ENCODE measurements at places on chromosomes 16 and 17.
A peak's percentile ranks its signal among the peaks of the same experiment; 100 is the strongest.

- DNase-seq = no peak
Observed at GRCh38 chr16:81190667-81191066, 47.8 kb upstream of the BCO1 start.

GRCh38 chr16:81817296-81817695, 38.2 kb downstream of the PLCG2 start:
- no peak for DNase-seq

DNA sequence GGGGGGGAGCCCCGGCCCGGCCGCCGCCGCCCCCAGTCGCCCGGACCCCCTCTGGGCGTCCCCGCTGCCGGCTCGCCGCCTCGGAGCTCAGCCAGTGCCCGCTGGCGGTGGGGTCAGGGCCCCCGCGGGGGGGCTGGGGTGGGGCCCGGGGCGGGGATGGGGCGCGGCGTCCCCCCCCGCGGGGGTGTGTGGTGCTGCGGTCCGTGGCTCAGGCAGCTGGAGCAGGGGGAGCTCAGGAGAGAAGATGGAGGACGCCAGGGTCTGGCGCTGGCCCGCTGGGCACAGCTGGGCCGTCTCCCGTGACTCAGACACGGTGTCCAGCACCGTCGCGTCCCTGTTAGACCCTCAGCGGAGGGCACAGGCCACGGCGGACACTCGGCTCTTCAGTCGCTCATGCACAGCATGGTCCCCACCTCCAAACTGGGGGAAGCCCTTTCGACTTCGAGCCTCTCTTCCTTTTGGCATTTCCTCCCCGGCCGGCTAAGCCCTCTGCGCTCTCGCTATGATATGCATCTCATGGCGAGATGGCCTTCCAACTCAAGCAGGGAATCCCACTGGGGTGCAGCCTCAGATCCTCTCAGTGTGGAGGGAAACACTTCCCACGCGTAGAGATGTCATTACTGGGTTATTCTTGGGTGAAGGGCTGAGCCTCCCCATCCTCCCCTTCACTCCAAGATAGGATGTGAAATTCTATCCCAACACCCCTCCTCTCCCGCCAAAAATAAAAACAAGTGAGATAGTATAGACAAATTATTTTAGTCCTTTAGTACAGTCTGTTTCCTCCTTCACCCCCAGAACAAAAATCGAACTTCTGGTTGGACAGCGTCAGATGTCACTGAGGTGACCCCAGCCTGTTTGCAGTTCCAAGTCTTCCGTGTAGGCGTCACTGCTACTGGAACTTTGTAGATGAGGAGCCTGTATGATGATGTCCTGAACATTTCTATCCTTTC, 522 bp upstream of the VEZF1 start:
- peak; percentile 44 for DNase-seq

DNA sequence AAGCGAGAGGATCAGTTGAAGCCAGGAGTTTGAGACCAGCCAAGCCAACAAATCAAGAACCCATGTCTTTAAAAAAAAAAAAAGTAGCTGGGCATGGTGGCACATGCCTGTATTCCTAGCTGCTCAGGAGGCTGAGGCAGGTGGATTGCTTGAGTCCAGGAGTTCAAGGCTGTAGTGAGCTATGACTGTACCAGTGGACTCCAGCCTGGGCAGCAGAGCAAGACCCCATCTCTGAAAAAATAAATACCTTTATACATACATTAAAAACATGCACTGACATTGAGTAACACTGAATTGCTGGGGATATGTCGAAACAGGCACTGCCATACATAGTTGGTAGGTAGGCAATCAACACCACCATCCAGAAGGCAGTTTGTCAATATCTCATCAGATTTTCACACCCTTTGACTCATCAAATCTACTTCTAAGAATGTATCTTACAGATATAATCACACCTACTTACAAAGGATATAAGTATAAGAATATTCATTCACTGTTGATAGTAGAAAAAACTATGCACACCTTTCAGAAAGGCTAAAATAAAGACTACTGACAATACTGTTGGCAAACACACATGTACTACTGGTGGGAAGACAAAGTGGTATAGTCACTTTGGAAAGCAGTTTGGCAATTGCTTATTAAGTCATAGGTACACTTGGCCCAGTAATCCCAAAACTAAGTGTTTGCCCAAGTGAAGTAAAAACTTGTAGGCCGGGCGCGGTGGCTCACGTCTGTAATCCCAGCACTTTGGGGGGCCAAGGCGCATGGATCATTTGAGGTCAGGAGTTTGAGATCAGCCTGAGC, 6.4 kb upstream of the CEP20 start:
- DNase-seq = no peak

- DNase-seq = no peak
Observed at GRCh38 chr17:49218941-49219913, 8.7 kb downstream of the ABI3 start.

- DNase-seq = no peak
Observed at GRCh38 chr16:85956426-85956825, 57.5 kb downstream of the IRF8 start.

DNA sequence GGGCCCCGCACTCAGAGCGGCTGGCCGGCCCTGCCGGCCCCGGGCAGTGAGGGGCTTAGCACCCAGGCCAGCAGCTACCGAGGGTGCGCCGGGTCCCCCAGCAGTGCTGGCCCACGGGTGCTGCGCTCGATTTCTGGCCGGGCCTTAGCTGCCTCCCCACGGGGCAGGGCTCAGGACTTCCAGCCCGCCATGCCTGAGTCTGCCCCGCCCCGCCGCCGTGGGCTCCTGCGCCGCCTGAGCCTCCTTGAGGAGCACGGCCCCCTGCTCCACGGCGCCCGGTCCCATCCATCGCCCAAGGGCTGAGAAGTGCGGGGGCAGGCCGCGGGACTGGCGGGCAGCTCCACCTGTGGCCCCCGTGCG, 67.9 kb upstream of the AMZ2 start:
- DNase-seq = no peak

GRCh38 chr17:83161298-83162034, 82.1 kb downstream of the METRNL start:
- DNase-seq = no peak

- DNase-seq = no peak
Observed at GRCh38 chr16:31569360-31569717, 41.6 kb downstream of the AHSP start.

GRCh38 chr17:45411348-45412105, 21.1 kb downstream of the ARHGAP27 start:
- no peak for DNase-seq

- DNase-seq = no peak
Observed at GRCh38 chr17:39739885-39740356, 2.2 kb downstream of the GRB7 start.

- no peak for DNase-seq
Observed at GRCh38 chr16:23634461-23635036, 6.6 kb downstream of the PALB2 start.

- no peak for DNase-seq
Observed at GRCh38 chr17:80742091-80742490, 197.5 kb downstream of the RPTOR start.

- DNase-seq = peak; percentile 40
Observed at GRCh38 chr17:27760069-27760885, 40.1 kb downstream of the NOS2 start.

- no peak for DNase-seq
Observed at GRCh38 chr17:2064980-2065785, 10.3 kb downstream of the HIC1 start.

GRCh38 chr16:88560714-88561484, 9.3 kb upstream of the ZC3H18 start:
- DNase-seq = no peak

GRCh38 chr16:87562201-87562600, 40.1 kb upstream of the JPH3 start:
- no peak for DNase-seq

DNA sequence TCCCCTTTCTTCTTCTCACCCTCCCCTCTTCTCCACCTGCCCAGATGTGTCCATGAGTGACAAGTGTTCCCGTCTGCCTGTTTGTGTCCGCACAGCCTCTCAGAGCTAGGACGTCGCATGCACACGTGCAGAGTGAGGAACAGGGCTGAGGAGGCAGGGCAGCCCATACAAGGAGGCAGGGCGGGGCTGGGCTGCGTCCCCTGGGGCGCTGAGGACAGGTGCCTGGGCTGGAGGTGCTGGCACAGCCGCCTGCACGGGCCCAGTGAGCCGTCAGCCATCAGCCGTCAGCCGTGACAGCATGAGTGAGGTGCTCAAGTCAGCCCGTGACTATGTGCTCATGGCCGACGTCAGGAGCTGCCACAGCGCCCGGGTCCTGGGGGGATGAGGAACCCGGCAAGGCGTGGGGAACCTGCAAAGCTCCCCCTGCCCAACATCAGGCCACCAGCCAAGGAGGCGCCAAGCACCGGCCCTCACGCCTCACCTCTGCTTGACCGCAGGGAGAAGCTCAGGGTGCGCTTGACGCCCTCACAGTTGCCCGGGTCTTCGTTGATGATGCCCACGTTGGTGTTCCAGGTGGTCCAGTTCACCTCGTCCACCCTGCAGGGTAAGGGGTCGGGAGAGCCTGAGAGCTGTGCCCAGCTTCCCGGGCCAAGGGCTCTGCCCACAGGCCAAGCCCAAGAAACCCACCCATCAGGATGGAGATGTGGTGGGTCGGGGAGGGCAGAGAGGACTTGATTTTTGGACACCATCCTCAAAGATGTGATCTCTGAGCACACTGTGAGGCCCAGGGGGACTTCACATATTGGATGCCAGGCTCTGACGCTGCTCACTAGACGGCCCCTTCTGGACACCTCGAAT, 13.7 kb upstream of the TRPV3 start:
- DNase-seq = no peak

DNA sequence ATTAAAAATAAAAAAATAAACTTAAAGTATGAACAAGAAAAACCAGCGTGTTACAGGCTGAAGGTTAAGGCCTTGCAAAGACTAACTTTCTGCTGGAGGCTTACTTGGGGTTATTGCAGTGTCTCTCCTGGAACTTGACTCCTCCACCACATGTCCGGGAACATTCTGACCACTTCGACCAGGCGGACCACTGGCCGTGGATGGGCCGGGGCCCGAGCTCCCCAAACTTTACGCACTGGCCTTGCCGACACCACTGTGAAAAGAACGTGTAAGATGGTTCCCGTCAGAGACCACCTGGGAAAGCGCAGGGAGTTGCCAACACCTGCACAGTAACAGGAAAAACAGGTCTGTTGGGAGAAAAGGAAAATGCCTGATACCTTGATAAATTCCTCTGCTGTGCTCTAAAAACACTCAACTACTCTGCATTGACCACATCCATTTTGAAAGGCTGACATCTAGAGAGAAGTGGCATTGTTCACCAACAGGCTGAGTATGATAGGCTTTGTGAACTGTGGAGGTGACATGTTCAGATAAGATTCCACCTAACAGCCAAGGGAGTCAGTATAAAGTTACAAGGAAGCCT, 99.1 kb downstream of the ADAMTS18 start:
- DNase-seq = no peak

- no peak for DNase-seq
Observed at GRCh38 chr17:82888583-82889495, 49.0 kb upstream of the ZNF750 start.

GRCh38 chr16:30875871-30876801, 17.7 kb downstream of the BCL7C start:
- DNase-seq = no peak

DNA sequence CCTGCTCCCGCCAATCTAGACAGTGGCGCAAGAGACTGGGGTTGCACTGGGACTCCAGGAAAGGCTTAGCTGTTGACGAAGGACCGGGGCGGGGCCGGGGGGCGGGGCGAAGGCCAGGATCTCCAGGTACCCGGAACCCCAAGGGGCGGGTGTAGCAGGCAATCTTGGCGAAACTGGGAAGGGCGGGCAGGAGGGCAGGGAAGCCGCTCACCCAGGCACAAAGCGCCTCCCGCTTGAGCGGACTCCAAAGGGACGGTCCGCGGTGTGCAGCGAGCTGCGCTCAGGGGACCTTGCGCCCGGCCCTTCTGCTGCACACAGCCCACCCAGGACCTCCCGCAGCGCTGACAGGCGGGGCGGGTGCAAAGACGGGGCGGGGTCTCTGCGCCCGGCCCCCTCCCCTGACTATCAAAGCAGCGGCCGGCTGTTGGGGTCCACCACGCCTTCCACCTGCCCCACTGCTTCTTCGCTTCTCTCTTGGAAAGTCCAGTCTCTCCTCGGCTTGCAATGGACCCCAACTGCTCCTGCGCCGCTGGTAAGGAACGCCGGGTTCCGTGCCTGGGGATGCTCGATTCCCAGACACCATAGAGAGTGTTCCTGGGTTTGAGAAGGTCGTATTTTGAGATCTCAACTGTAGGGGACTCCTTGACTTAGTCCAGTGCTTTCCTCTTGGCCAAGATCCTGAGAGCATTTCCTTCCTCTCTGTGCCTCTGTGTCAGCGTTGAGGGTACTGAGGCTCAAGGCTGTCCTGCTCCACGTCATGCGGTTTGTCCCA, at the start of gene MT1F:
MT1F (plus strand) TSS at position 405 of the 772 bp plus-strand sequence; CDS start at position 505, 100 bp downstream.
- peak; percentile 39 for DNase-seq

DNA sequence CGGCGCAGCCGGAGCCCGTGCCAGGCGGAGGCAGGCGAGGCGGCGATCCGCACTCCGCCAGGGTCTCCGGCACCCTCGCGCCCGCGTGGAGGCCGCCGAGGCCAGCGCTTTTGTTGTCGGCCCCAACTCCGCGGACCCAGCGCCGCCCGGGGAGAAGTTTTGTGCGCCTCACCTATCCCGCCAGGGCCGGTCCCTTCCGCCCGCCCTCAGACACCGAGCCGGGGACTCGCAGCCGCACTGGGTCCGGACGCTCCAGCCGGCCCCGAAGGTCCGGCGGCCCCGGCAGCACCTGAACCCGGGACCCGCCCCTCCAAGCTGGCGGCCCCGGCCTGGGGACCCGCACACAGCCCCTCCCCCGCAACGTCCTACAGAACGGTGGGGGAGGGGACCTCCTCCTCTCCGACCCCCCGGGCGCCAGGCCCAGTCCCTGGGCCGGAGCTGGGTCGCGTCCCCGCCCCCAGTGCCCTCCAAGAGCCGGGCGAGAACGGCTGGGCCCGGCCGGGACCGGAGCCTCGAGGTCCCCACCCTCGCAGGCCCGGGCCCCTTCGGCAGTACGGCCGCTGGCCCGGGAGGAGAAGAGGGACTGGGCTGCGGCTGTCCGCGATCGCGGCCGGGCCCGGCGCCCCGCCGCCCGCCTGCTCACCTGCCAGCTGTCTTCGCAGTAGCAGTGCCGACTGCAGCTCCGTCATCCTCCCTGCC, 698 bp downstream of the UBE2G1 start:
- DNase-seq = peak; percentile 37

GRCh38 chr17:78709119-78709681, 72.9 kb downstream of the CYTH1 start:
- no peak for DNase-seq

GRCh38 chr16:53219795-53220454, 165.1 kb downstream of the CHD9 start:
- DNase-seq = no peak

- DNase-seq = no peak
Observed at GRCh38 chr16:65120831-65121721, 787 bp downstream of the CDH11 start.
